ENCODE measurements at places on chromosomes 12 and 14. TPM values are rescaled to one million over a fixed set of nuclear protein-coding genes. Genes with fewer than 3 reads are reported as not detected.

The SLC25A29 gene
- 21.3 TPM for total RNA-seq

The KRT83 gene
- not detected for total RNA-seq

The CLSTN3 gene
- total RNA-seq, result 1.0 TPM

The ERP29 gene
- total RNA-seq, result 484 TPM

The TSPAN8 gene
- total RNA-seq, result 0.50 TPM

The TMPRSS12 gene
- not detected for total RNA-seq

The ATG2B gene
- total RNA-seq, result 13.4 TPM

The HOXC6 gene
- 2.1 TPM for total RNA-seq

The FGF6 gene
- total RNA-seq, result not detected

The RNF212B gene
- not detected for total RNA-seq

The RND1 gene
- total RNA-seq, result 0.11 TPM

The SRGAP1 gene
- 20.7 TPM for total RNA-seq

The DNAI7 gene
- 0.21 TPM for total RNA-seq

The OTOGL gene
- total RNA-seq, result 2.7 TPM

The AVPR1A gene
- total RNA-seq, result not detected

The FZD10 gene
- not detected for total RNA-seq

The ADSS1 gene
- total RNA-seq, result 8.9 TPM

The BCAT1 gene
- total RNA-seq, result 0.27 TPM

The TTC6 gene
- not detected for total RNA-seq

The MAPK1IP1L gene
- total RNA-seq, result 56.4 TPM

The CLEC6A gene
- 0.29 TPM for total RNA-seq

The TTC9 gene
- 0.05 TPM for total RNA-seq

The CCDC197 gene
- total RNA-seq, result not detected

The TM7SF3 gene
- 245 TPM for total RNA-seq

The PIANP gene
- not detected for total RNA-seq

The TPH2 gene
- total RNA-seq, result not detected

The FAIM2 gene
- not detected for total RNA-seq

The SYT1 gene
- not detected for total RNA-seq

The PRH2 gene
- total RNA-seq, result 0.26 TPM

The RIMBP2 gene
- not detected for total RNA-seq

The C1S gene
- total RNA-seq, result 3.3 TPM

Measured in SK-MEL-5 (cell line).